ENCODE measurements at places on chromosomes 7 and 10. TPM values are rescaled to one million over a fixed set of nuclear protein-coding genes. Genes with fewer than 3 reads are reported as not detected.
A peak's percentile ranks its signal among the peaks of the same experiment; 100 is the strongest.

MSMB gene
- 0.89 TPM for total RNA-seq

EVX1 gene
- not detected for total RNA-seq

GRM8 gene
- total RNA-seq, result 2.1 TPM

CYP3A4 gene
- total RNA-seq, result not detected

RSBN1L gene
- total RNA-seq, result 12.8 TPM

ENKUR gene
- total RNA-seq, result not detected

GRCh38 chr10:68586606-68587305 is 26.6 kb downstream of the TET1 start:
- DNase-seq, result no peak

GRCh38 chr10:44178856-44179255 is 206.0 kb downstream of the CXCL12 start:
- no peak for DNase-seq

DNA sequence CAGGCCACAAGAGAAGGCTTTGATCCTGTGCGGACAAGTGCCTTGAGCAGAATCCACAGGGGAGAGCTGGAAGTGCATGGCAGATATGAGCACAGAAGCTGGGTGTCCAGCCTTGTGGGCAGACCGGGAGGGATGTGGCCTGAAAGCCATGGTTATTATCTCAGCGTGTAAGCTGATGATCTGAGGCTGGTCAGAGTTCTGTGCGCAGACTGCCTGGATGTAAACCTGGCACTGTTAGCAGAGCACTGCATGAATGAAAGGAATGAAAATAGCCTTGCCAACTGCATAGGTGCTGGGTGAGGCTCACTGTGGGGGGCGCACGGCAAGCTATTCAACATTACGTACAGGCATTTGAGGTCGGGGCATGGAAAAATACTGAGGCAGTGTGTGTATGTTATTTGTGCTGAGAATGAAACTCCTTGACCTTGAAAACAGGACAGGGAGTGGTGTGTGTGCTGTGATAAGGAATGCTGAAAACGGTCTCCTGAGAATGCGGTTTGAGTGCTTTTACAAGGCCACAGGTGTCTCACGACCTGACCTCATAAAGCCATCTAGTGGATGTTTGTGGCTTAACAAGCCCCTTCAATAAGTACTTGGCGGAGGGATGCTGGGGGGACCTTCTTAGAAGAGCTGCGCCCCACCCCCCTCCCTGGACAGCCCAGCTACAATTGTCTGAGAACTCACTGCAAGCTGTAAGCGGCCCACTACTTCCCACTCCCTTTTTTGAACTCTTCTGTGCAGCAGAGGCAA is 18.7 kb downstream of the AKR1C1 start:
- peak; percentile 47 for DNase-seq

DNA sequence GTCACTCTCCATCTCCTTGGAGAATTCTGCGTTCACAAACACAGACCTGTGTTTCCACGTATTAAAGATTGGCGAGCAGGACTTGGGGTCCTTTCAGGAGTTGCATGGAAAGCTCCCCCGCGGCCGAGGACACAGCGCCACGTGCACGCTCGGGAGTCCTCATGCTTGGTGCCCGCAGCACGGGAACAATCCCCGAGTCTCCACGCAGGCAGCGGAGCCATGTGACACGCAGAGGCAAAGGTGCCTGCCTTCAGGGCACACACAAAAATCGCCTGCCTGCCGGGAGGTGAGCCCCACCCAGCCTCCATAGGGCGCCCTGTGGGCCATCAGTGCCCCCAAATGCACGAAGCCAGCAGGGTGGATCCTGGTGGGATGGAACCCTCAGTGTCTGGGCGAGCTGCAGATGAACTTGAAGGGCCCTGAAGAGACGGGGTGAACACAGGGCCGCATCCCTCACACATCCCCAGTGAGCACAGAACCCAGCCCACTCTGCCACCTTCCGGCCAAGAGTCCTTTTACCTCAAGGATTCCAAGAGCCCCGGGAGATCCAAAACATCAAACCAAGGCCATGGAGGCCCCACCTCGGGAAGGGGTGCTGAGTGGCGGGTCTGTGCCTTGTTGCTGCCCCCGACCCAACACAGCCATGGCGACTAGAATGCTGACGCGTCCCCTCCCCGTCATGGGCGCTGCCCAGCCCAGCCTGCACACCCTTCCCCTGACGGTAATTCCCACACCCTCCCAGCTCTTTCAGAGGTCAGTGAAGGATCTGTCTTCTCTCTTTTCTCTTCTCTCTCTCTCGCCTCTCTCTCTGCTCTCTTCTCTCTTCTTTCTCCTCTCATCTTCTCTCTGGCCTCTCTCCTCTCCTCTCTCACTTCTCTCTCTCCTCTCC is 55.9 kb downstream of the CFAP46 start:
- DNase-seq, result peak; percentile 72

- no peak for DNase-seq
Measured at GRCh38 chr7:8274589-8274988, 12.6 kb upstream of the ICA1 start.

- peak; percentile 60 for DNase-seq
Measured at GRCh38 chr7:113087071-113087998, 708 bp upstream of the GPR85 start.

DNA sequence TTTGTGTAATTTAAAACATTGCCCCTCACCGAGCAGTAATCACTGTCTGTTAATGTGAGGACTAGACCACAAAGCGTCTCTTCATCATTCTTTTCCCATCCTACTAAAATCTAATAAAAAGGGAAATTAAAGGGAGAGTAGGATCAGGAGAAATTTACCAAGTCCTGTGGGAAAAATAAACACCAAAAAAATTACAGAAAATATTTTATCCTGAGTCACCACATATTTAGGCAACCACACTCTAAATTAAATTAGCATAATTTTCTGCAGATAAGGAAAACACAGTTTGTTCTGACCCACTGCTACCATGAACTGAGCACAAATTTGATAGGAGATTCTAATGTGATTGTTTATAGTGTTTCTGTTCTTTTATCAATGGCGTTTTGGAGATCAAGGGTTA is 49.3 kb downstream of the CCDC6 start:
- DNase-seq, result no peak

DNA sequence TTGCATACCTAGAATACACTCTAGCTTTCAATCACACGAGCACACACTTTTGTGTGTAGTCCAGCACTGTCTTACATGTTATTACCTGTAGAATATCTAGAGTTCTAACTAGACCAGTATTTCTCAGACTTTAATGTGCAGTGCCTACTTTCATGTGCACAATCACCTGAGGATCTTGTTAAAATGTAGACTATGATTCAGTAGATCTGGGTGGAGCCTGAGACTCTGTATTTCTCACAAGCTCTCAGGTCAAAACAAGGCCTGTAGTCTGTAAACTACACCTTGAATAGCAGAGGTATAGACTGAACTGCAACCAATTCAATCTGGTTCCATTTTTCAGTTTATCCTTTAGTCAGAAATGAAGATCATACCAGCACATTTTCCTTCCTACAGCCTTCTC is 11.1 kb downstream of the IFIT2 start:
- no peak for DNase-seq

GRCh38 chr7:110646804-110647203 is 444.1 kb upstream of the LRRN3 start:
- no peak for DNase-seq

DNA sequence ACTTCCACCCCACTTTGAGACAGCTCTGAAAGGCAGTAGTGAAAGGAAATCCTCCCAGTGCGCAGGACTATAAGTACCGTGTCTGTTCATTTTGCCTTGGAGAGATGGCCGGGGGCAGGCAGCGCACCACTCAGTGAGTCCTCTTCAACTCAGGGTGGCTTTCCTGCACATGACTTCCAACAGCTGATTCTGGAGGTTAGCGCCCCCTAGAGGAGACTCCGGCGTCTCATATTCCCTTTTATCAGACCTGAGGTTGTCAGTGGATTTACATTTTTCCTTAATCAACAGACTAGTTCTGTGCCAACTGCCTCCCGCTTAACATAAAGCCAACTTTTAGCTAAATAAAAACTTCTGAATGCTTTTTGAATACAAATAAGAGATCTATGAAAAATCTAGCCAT is 101.0 kb downstream of the HERPUD2 start:
- DNase-seq, result peak; percentile 73

- DNase-seq, result no peak
Measured at GRCh38 chr7:82375129-82375528, 68.4 kb downstream of the CACNA2D1 start.

DNA sequence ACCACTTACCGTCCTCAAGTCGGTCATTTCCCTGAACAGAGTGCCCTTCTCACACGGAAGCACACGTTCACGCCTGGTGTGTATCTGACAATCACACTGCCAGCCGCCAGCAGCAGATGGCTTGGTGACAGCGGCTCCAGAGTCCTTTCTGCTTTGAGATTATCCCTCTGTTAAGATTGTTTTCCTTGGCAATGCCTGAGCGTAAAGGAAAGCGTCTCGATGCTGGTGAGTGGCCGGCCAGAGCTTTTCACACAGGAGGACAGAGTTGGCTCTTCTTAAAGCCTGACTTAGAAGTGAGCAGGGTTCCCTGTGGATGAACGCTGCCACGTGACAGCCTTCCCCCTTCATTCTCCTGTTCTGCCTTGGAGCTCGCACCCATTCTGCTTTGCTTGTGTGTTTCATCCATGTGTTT is 22.1 kb upstream of the PRKAR1B start:
- DNase-seq, result peak; percentile 38

GRCh38 chr7:13603661-13604060 is 385.8 kb downstream of the ETV1 start:
- no peak for DNase-seq

- no peak for DNase-seq
Measured at GRCh38 chr10:76047521-76047920, 616.1 kb downstream of the LRMDA start.
